ENCODE measurements at places on chromosomes 11 and 22.

DNA sequence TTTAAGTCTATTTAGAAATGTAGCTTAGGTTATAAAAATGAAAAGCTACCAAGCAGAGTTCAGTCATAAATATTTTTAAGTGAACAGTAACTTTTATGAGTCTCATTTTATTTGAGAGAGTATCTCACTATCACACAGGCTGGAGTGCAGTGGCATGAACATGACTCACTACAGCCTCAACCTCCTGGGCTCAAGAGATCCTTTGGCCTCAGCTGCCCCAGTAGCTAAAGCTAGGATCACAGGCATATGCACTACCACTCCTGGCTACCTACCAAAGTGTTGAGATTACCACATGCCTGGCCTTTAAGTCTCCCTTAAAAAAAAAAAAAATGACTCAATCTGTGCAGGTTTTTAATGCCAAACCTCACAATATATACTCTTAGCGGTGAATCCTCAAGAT, 34.7 kb upstream of the CLNS1A start:
- no peak for DNase-seq

DNA sequence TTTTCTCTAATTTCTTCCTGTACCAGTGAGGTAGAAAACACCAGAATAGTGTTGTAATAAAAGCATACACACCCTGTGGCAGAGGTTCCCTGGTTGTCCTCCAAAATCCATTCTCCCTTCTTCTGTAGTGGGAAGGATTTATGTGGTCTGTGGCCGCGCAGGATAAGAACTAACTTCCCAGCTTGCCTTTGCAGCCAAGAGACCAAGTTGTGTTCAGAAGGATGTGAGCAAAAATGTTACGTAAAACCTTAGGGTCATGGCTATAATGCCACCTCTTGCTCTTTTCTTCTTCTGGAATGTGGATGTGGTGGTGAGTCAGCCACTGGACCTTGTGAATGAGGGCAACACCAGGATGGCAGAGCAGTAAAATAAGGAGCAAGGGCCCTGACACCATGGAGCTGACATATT, 28.4 kb downstream of the CCDC90B start:
- DNase-seq = no peak

- no peak for DNase-seq
Observed at GRCh38 chr22:24423519-24424000, 3.8 kb upstream of the ADORA2A start.

DNA sequence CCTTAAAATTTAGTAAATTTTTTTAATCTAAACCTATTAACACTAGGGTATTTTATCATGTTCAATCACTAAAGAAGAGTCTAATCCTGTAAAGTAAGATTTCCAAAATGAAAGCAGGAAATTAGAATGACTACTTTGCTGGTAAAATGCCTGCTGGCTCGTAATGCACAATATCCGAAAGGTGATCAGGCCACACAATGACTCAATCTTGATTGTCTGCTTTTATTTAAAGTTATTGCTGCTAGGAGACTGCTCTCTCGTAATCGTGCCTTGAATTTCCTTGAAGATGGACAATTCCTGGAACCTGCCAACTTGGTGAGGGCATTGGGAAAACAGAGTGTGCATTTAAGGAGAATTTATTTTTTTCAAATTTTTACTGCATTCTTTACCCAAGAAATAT, 1786.5 kb upstream of the RAG2 start:
- DNase-seq = no peak

DNA sequence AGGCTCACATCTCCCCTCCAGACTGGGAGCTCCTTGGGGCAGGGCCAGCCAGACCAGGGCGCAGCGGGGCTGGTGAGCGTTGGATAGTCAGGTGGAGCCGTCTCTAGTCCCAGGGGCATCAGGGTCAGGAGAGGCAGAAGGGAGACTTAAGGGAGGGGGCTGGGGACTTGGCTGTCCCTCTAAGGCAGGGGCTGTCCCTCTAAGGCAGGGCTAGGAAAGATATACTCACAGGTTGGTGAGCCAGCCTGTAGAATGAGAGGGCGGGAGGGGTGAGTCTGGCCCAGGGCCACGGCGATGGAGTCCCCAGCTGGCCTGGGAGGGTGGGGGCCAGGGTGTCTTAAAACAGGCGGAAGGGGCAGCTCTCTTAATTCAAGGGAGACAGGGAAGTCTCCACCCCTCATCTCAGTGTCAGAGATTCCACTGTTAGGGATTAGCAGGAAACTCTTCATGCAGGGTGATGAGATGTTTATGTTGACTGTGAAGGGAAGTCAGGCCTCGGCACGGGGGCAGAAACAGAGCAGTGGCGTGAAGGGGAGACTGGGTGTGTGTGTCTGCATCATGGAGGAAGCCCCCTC, 11.3 kb downstream of the P2RY2 start:
- DNase-seq = no peak

GRCh38 chr22:20268279-20269012, at the start of gene RTN4R:
Gene RTN4R (minus strand): TSS chr22:20268318. CDS start chr22:20268092, 226 bp downstream.
- no peak for DNase-seq

- DNase-seq = no peak
Observed at GRCh38 chr22:40392618-40393017, 22.2 kb downstream of the SGSM3 start.

- DNase-seq = no peak
Observed at GRCh38 chr11:59189986-59190385, 18.1 kb downstream of the DTX4 start.

DNA sequence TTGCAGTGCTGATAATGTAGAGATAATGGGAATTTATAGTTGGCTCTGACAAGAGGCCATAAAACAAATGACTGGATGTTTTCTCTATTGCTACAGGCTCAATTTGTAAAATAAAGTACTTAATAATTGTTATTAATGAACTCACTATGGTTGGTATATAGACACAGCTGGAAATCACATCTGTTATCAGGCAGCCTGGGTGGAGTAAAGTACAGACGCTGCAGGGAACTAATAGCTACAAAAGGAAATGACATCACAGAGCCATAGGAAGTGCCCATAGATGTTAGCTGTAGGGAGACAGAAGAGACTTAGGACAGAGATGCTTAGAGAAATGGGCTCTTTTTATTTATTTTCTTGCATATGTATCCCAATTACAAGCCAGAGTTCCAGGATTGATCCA, 81.0 kb upstream of the SNX19 start:
- no peak for DNase-seq

GRCh38 chr11:30459821-30460220, 126.3 kb downstream of the MPPED2 start:
- DNase-seq = no peak

DNA sequence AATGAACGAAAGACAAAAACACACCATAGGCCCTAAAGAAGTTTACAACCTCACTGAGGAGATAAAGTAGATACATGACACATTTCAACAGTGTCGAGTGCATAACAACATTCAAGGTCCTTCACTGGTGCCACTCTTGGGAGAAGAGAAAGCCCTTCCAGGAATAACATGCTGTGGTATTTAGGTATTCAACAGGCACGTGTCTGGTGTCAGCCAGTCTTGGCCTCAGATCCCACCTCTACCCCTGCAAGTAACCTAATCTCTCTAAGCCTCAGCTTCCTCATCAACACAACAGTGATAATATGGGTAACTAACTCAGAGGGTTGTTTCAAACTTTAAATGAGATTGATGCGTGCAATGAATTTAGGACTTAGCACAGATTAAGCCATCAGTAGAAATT, 235.0 kb upstream of the ZC3H12C start:
- no peak for DNase-seq

- DNase-seq = no peak
Observed at GRCh38 chr22:20316217-20316843, 3.5 kb downstream of the DGCR6L start.

GRCh38 chr11:26599425-26599824, 27.4 kb upstream of the MUC15 start:
- DNase-seq = no peak

DNA sequence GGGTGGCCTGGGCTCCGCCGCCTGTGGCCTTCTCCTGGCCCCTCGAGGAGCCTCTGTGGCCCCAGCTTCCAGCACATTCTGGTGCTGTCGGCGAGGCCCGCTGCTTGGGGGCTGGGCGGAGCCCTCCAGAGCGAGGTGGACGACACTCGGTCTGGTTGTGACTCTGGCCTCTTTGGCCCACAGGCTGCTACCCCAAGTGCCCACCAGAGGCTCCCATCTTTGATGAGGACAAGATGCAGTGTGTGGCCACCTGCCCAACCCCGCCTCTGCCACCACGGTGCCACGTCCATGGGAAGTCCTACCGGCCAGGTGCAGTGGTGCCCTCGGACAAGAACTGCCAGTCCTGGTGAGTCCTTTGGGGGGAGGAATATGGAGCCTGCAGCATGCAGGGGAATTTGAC, 22.4 kb downstream of the MUC5AC start:
- DNase-seq = no peak

- no peak for DNase-seq
Observed at GRCh38 chr22:25497181-25497641, 67.3 kb upstream of the GRK3 start.

- DNase-seq = no peak
Observed at GRCh38 chr22:17242641-17243040, 23.4 kb upstream of the ADA2 start.

DNA sequence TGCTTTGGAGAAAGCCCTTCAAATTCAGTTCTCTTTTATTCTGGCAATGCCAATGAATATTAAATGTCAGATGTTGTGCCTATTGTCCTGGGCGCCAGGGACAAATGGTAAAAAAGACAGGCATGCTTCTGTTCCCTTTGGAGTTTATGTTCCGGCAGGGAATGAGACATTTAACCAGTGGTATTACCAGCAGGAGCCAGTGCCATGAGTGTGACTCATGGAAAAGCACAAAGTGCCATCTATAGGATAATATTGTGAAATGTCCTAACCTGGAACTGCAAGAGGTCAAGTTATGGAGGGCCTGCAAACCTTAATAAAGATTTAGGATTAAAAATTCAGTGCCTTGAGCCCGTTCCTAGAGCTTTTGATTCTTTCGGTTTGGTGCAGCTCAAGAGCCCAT, 39.5 kb downstream of the REXO2 start:
- DNase-seq = no peak

- no peak for DNase-seq
Observed at GRCh38 chr11:20158597-20159257, 1.5 kb downstream of the DBX1 start.

DNA sequence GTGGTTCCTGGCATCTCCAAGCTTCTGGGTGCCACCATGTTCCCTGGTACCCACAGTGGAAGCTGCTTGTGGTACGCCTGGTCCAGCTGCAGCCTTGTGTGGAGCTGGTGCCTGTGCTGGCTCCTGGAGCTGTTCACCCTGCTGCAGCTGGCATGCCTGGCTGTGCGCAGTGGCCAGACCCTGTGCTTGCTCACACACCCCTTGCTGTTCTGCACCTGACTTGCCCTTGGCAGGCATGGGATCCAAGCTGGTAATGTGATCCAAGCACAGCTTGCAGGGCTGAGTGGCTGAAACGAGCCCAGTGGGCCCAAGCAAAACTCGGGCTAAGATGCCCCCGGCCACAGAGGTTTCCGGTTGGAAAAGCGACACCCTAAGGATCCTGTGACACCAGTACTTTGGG, 104.7 kb upstream of the CLMP start:
- no peak for DNase-seq

- no peak for DNase-seq
Observed at GRCh38 chr11:73106347-73106746, 35.8 kb downstream of the FCHSD2 start.

DNA sequence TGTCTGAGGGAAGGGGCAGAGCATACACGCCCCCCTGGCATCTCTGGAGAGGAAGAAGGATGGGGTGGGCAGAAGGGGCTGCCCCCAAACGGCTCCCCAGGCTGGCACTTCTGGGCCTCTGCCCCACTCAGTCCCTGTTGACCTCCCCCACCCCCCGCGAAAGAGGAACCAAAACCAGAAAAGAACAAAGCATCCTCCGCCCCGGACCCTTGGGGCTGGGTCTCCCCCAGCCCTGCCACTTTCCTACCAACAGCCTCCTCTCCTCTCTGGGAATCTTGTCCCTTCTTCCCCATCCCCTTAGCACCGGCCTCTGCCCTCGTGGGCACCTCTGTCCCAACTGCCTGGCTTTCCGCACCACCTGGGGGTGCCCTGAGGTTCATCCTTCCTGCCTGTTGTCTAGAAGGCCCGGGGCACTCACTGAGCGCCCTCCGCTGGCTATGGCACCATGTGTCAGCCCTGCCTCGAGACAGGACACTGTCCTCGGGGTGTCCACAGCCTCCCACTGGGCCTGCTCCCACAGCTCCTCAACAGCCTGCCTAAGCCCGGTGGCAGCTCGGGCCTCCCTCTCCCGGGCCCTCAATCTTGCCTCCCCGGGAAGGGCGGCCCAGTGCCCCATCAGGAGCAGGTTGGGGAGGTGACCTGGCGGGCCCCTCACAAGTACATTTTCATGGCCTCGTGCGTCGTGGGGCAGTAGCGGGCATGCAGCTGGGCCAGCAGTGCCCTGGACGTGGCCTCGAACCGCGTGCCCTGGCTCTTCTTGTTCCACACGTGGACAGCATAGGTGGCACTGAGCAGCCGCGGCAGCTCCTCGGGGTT, 28.2 kb downstream of the A4GALT start:
- DNase-seq = no peak

DNA sequence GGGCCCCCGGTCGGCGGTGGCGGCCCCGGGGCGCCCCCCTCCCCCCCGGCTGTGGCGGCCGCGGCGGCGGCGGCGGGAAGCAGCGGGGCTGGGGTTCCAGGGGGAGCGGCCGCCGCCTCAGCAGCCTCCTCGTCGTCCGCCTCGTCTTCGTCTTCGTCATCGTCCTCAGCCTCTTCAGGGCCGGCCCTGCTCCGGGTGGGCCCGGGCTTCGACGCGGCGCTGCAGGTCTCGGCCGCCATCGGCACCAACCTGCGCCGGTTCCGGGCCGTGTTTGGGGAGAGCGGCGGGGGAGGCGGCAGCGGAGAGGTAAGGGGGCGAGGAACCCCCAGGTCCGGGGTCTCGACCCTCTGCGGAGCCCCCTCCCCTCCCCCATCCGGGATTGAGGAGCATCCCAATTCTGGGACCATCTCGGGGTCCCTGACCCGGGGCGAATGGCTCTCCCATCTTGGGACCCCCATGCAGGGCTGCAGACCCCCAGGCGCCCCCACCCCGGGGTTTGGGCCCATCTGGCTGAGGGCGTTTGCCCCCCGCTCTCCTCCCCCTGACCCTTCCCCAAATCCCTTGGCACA, 431 bp downstream of the KMT2A start:
- no peak for DNase-seq

DNA sequence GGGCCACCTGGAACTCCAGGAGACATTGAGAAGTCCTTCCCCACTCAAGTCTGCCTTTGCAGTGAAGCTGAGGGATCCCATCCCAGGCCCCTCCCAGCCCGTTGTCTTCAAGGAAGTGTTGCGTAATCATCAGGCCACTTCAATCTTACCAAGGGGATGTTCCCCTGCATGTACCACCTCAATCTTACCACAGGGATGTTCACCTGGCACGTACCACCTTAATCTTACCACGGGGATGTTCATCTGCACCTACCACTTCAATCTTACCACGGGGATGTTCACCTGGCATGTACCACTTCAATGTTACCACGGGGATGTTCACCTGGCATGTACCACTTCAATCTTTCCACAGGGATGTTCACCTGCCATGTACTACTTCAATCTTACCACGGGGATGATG, 108.0 kb upstream of the SYN3 start:
- no peak for DNase-seq
